ENCODE measurements at places on chromosomes 6 and 20. TPM values are rescaled to one million over a fixed set of nuclear protein-coding genes. Genes with fewer than 3 reads are reported as not detected.

Gene ACTL10
- 2.6 TPM for total RNA-seq

Gene TRAPPC3L
- not detected for total RNA-seq

DNA sequence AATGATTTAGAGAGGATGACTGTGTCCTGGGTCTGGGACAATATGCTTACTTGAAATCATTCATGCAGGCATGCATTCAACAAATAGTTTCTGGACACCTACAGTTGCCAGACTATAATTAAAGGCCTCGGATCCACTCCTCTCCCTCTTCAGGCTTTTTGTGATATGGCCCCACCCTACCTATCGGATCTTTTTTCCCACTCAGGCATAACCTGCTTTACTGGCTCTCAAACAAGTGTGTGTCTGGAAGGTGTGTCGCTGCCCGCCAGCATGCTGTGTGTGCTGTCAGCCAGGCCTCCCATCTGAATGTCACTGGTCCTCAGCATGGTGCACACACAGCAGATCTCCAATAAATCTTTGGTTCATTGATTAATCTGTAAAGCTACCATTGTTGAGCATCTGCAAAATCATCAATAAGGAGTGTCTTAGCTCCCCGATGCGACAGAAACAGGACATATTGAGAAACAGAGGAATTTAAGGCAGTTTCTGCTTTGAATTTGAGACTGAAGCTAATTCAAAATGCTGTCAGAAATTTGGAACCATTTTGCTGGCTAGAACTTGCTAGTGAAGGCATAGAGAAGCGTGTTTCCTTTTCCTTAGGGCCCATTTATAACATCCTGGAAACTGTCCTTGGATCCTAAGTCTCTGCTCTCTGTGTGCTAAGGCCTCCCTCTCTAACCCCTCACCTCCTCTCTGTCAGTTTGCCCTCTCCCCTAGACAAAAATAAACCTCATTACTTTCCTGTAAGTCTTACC lies 23.5 kb upstream of the CCN6 start:
- peaks cover 74% of the 10 kb centered on the region for H3K4me1 ChIP-seq
- DNase-seq = no peak
- no peaks in the 10 kb centered on the region for H3K27me3 ChIP-seq
- H3K4me3 ChIP-seq = no peak overlapping the region

- H3K27ac ChIP-seq = no peak overlapping the region
- DNase-seq = no peak
- no peaks in the 10 kb centered on the region for H3K36me3 ChIP-seq
Observed at GRCh38 chr6:111033628-111034289, 51.9 kb downstream of the RPF2 start.

GRCh38 chr20:24465730-24466129 lies 3.7 kb upstream of the SYNDIG1 start:
- H3K27ac ChIP-seq = no peak overlapping the region
- DNase-seq = no peak
- H3K4me1 ChIP-seq = no peaks in the 10 kb centered on the region
- H3K4me3 ChIP-seq = no peak overlapping the region
- H3K36me3 ChIP-seq = no peaks in the 10 kb centered on the region
- peaks cover 39% of the 10 kb centered on the region for H3K27me3 ChIP-seq

DNA sequence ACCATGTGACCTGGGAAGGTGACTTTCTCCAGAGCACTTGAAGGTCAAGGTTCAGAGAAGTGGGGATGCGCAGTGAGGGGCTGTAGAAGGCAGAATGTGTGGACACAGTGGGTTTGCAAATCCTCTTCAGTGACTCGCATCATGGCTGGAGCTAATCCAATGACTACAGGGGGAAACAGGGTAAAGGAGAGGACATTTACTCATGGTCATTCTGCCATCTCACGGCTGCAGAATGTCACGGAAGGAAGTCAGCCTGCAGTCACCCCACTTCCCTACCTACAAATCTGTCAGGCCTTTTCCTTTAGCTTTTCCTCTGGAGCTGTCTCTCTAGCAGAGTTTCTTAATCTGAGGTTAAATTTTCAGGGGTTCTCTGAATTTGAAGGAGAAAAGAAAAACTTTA lies 337.6 kb downstream of the CDC5L start:
- H3K27me3 ChIP-seq = peaks cover 4% of the 10 kb centered on the region
- no peak overlapping the region for H3K27ac ChIP-seq
- DNase-seq = no peak
- H3K36me3 ChIP-seq = no peaks in the 10 kb centered on the region
- H3K4me1 ChIP-seq = no peaks in the 10 kb centered on the region
